ENCODE measurements at places on chromosomes 2 and 18. TPM values are rescaled to one million over a fixed set of nuclear protein-coding genes. Genes with fewer than 3 reads are reported as not detected.

The TMEM178A gene
- polyA plus RNA-seq, result 15.2 TPM

The ANKRD62 gene
- polyA plus RNA-seq, result not detected

The RAB12 gene
- polyA plus RNA-seq, result 54.8 TPM

The HEATR5B gene
- 14.3 TPM for polyA plus RNA-seq

The ALPI gene
- not detected for polyA plus RNA-seq

The CRYGD gene
- not detected for polyA plus RNA-seq

The UGT1A4 gene
- polyA plus RNA-seq, result not detected

The CDCA7 gene
- polyA plus RNA-seq, result 13.4 TPM

The TIA1 gene
- 181 TPM for polyA plus RNA-seq

The CHRND gene
- 173 TPM for polyA plus RNA-seq

The APCDD1 gene
- polyA plus RNA-seq, result 11.1 TPM

The NMS gene
- polyA plus RNA-seq, result not detected

The ACTG2 gene
- 5.3 TPM for polyA plus RNA-seq

The ALLC gene
- not detected for polyA plus RNA-seq

The RNF125 gene
- 16.0 TPM for polyA plus RNA-seq

The EVX2 gene
- not detected for polyA plus RNA-seq

The NR4A2 gene
- polyA plus RNA-seq, result 1.9 TPM

The SP140 gene
- polyA plus RNA-seq, result 0.85 TPM

The ZNF512 gene
- 42.3 TPM for polyA plus RNA-seq

The LIMS4 gene
- 3.4 TPM for polyA plus RNA-seq

The VPS4B gene
- polyA plus RNA-seq, result 24.7 TPM

The IL1RN gene
- 1.9 TPM for polyA plus RNA-seq

The SNORC gene
- 1.9 TPM for polyA plus RNA-seq

The FBXO15 gene
- 0.57 TPM for polyA plus RNA-seq

The SEC11C gene
- 8.0 TPM for polyA plus RNA-seq

The CAMKMT gene
- 4.3 TPM for polyA plus RNA-seq

The EMX1 gene
- polyA plus RNA-seq, result not detected

The RFX8 gene
- 1.9 TPM for polyA plus RNA-seq

The SP9 gene
- 0.23 TPM for polyA plus RNA-seq

The NDC80 gene
- 8.9 TPM for polyA plus RNA-seq

The MROH2A gene
- polyA plus RNA-seq, result not detected

The ZC3H8 gene
- polyA plus RNA-seq, result 16.3 TPM

The IL1R1 gene
- 9.3 TPM for polyA plus RNA-seq

The ANKRD53 gene
- 1.5 TPM for polyA plus RNA-seq

The CNDP2 gene
- polyA plus RNA-seq, result 55.1 TPM

The THOC1 gene
- 47.0 TPM for polyA plus RNA-seq

The LBX2 gene
- 0.52 TPM for polyA plus RNA-seq

The STON1 gene
- 10.1 TPM for polyA plus RNA-seq

The QPCT gene
- 8.4 TPM for polyA plus RNA-seq

The IL1RL1 gene
- 0.41 TPM for polyA plus RNA-seq

The RPIA gene
- polyA plus RNA-seq, result 24.0 TPM

The FOSL2 gene
- 22.0 TPM for polyA plus RNA-seq

The CHN1 gene
- polyA plus RNA-seq, result 13.2 TPM

The MARCO gene
- polyA plus RNA-seq, result 1.4 TPM

The FSHR gene
- polyA plus RNA-seq, result 0.81 TPM
